Activated T-helper 2 cell treated with anti-CD3 and anti-CD28 coated beads, Interferon-gamma antibody, Interleukin-2, Interleukin-4, amounts not matched to agents 10 μg/mL and 5 μg/mL and 100 μg/mL, durations not matched to agents 14 hours and 24 hours and 36 hours (primary cell): ENCODE measurements at places on chromosomes 5 and 9.
A peak's percentile ranks its signal among the peaks of the same experiment; 100 is the strongest.

DNA sequence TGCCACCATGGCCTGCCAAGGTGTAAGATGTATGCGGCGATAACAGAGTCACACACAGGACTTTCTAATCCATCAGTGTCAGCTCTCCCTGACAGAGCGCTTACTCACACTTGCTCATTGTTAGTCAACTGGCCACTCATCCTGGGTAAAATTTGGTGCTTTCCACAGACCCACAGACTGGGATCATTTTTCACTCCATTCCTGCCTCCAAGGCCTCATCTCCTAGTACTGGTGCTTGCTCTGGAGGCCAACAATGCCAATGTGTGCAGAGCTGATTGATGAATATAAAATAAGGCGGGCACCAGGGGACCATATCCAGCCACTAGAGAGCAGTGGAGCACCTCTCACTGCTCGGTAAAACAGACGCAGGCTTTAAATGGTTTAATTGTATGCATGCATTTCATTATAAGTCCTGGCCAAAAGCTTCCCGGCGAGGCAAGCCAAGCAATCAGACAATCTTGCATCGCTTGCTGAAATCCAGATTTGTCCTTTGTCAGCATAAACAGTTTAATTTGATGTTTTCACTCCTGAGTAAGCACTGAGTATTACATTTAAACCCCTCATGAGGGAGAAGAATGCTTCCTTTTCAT, 22.3 kb downstream of the PSMB7 start:
- DNase-seq, result no peak

GRCh38 chr9:3525096-3525835, 535 bp downstream of the RFX3 start:
- DNase-seq, result no peak

- DNase-seq, result no peak
These were observed 38.1 kb downstream of the LPAR1 start for GRCh38 chr9:111000202-111000601.

DNA sequence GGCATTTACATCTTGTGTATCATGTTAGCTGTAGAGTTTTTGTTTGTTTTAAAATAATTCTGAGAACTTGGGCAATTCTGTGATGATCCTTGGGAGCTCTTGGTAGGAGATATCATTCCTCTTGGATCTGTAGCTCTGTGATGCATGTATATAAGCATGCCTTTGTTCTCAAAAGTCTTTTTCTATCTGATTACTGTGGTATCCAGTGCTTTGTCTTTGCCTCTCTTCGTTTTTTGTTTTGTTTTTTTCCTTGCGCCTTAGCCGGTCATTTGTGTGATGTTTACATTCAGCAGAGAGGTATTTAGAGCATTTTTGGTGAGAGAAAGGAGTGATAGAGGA, 110.0 kb downstream of the PAM start:
- no peak for DNase-seq

- DNase-seq, result no peak
These were observed 24.1 kb downstream of the RANBP3L start for GRCh38 chr5:36277521-36278176.

DNA sequence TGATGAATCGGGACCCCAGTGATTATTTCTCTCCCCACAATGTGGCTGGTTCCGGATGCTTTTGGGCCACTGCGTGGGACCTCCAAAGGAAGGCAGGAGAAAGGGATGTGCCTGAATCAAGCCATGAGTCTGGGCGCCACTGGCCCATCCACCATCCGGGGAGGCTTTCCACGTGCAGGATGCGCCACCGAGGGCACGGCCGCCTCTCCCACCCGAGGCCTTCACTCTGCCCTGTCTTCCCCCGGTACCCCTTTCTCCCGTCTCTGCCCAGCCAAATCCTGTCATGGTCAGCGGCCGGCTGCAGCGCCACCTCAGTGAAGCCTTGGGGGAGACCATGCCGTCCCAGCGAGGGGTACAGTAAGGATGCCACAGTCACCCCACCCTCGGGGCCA, 43.9 kb upstream of the GRHPR start:
- no peak for DNase-seq

DNA sequence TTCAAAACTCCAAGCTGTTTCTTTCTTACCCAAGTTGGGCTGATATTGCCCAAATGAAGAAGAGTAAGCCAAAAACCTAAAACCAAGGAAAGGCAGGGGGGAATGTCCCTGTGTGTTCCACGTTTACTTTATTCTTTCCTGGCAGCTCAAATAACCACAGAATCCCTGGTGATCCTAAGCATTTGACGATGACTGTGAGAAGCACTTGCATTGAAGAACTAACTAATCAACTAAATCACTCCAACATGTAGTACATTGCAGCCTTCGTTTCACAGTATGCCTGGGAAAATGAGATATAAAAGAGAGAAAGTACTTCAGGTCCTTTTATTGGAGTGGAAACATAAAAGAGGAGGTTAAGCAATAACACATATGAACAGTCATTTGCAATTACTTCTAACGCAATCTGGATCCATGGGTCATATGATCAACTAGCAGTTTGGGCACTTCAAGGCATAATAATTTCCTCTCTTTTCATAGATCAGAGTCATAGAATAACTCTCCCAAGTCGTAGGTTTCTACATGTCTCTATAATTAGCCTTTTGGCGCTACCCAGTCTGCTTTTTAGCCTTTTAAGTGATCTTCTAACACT, 338.4 kb downstream of the TMEM167A start:
- DNase-seq, result no peak

DNA sequence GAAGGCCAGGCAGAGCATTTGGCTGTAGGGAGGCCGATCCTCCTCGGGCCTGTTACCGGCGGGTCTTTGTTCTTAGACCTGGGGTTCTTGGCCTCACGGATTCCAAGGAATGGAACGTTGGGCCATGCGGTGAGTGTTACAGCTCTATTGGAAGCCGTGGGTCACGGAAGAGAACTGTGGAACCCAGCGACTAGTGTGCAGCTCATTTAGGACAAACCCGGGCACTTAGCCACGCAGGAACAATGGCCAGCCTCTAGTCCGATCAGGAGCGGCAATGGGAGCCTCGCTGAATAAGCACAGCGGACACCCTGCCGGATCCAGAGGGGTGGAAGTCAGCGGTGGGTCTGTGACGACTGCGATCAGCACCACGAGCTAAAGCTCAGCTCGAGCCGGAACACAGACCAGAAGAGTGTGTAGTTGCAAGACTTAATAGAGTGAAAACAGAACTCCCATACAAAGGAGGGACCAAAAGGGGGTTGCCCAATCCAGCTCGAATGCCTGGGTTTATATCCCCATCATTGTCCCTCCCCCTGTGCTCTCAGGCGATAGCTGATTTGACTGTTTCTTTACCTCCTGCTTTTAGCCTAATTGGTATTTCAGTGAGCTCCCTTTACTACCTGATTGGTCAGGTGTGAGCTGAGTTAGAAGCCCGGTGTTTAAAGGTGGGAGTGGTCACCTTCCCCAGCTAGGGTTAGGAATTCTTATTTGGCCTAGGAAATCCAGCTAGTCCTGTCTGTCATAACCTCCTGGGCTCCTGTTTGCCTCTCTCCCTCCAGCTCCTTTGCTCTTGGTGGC, 53.7 kb upstream of the RPL26L1 start:
- DNase-seq, result no peak

- no peak for DNase-seq
These were observed 12.9 kb downstream of the ZNF618 start for GRCh38 chr9:113888976-113889375.

DNA sequence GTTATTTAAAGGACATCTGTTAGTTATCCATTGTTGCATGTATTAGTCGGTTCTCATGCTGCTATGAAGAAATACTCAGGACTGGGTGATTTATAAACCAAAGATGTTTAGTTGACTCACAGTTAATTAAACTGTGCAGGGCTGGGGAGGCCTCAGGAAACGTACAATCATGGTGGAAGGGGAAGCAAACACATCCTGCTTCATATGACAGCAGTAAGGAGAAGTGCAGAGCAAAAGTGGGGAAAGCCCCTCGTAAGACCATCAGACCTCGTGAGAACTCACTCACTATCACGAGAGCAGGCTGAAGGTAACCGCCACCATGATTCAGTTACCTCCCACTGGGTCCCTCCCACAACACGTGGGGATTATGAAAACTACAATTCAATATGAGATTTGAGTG, 2064.1 kb downstream of the MAT2B start:
- DNase-seq, result no peak

- no peak for DNase-seq
These were observed 41.5 kb upstream of the LARP1 start for GRCh38 chr5:154713615-154714125.

GRCh38 chr5:119811458-119811857, 182.1 kb downstream of the FAM170A start:
- DNase-seq, result no peak

GRCh38 chr5:35129921-35130485, 82.3 kb upstream of the AGXT2 start:
- DNase-seq, result peak; percentile 58

DNA sequence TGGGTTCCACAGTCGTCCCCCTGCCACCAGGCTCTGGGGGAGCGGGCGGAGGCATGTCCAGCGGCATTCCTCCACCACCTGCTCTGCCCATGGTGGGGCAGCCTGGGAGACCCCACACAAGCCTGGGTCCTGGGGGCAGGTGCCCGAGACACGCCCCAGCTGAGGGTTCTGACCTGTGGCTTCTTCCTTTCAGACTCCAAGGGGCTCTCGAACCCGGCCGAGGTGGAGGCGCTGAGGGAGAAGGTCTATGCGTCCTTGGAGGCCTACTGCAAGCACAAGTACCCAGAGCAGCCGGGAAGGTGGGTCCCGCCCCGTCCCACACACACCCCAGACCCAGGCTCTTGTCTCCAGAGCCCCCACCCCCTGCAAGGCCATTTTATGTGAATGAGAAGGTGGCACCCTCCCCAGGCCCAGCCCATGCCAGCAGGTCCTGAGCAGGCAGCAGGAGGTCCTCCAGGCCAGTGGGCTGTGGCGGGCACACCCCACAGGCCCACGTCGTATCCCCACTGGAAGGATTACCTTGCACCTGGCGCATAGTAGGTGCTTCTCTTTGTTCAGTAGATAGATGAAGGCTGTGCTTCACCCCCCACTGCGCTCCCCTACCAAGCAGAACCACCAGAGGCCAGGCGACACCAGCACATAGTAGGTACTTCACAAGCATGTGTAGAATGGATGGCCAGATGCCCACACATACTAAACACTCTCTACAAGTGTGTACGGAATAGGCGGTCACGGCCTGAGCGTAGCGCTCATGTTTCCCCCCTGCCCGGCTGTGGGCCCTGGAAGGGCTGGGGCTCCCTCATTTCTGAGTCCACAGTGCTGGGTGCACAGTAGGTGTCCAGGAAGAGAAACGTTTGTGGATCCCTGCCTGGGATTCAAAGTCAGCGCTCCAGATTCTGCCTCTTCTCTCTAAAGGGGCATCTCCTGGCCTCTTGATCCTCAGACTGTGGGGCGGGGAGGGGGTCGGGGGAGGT, 107.9 kb downstream of the RXRA start:
- DNase-seq, result no peak

- DNase-seq, result no peak
These were observed 311.3 kb downstream of the ASTN2 start for GRCh38 chr9:117103438-117104110.

DNA sequence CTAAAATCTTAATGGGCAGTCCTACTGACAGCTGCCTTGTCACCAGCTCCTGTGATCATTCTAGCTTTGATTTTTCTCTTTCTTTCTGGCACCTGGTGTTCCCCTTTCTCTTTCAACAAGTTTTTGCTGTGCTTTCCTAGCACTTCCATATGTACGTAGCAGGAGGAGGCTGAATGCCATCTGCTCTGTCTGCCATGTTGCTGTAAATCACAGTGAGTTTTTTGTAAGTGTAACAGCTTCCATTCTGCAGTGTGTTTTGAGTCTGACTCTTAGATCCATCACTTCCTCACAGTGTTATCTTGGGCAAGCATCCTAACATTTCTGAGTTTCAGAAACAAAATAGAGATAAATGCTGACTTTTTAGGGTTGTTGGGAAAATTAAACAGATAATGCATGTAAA, 247.9 kb downstream of the DOCK8 start:
- DNase-seq, result no peak

GRCh38 chr5:111144352-111144930, 52.3 kb downstream of the WDR36 start:
- no peak for DNase-seq

DNA sequence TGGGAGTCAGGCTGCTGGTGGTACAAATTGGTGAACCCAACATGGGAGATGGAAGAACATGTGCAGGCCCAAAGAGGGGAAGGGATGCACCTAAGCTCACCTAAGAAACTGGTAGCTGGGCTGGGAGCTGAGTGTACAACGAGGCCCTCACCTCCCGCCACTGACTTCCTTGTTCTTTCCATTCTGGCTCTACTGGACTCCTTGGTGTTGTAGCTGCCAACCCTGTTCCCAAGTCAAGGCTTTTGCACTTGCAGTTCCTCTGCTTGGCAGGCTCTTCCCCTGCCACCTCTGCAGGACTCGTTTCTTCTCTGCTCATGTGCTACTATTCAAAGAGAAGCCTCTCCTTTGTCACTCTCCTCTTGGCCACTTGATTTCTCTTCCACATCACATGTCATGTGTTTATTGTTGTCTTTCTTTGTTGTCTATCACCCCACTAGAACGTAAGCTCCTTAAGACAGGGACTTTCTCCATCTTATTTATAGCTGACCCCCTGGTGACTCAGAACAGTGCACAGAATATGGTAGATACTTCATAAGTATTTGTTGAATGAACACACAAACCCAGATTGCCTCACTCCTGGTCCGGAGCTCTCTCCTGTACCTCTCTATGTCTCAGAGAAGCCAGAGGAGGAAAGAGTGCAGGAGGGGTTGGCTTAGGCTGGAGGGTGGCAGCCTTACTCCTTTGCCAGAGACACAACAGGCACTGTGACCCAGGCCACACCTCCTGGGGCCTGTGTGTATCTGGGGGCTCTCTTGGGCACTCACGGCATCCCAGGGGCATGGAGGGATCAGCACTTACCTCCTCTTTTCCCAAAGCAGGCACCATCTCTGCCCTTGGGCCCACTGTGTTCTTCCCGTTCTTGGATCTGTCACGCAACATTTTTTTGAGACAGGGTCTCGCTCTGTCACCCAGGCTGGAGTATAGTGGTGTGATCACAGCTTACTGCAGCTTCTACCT, 5.2 kb upstream of the SPINK4 start:
- DNase-seq, result no peak

DNA sequence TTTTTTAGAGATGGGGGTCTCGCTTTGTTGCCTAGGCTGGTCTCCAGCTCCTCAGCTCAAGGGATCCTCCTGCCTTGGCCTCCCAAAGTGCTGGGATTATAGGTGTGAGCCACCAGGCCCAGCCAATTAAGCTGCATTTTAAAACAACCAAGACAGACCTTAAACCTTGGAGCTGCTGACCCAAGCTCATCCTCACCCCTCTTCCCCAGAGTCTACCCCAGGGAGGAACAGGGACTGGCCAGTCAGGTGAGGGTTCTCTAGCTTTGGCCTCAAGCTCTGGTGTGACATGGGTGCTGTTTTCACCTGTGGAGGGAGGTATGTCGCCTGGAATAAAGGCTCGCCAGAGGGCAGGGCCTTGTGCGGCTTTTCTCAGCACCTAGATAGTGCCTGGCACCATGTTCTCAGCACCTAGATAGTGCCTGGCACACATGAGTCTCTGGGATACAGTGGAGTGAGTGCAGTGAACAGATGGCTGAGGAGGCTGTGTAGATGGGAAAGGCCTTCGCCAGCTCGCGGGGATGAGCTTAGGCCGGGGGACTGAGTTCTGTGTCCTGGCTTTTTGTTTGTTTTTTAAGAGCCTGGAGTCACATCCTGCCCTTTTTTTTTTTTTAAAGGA, 7.4 kb downstream of the CDK9 start:
- no peak for DNase-seq
